Stimulated activated CD4-positive, alpha-beta T cell treated with anti-CD3 and anti-CD28 coated beads, Interleukin-4, amount 100 ng/mL, for 1 hour (primary cell): ENCODE measurements at places on chromosomes 6 and 20.

GRCh38 chr6:112800439-112800838, 453.3 kb downstream of the RFPL4B start:
- DNase-seq = no peak

DNA sequence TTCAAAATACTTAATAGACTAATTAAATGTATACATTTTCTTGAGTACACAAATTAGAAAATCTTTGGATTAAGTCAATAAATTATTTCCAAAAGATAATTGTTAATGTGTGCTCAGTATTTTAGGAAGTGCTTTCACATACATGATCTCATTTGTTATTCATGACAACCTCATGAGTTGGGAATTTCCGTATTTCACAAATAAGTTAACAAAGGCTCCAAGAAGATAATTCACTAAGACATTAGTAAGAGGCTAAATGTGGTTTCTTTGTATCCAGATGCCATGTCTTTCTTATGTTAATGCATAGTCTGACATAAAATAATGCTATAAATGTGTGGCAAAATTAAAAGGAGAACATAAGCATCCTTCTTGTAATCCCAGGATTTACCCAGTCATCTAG, 79.5 kb upstream of the TCF21 start:
- no peak for DNase-seq

DNA sequence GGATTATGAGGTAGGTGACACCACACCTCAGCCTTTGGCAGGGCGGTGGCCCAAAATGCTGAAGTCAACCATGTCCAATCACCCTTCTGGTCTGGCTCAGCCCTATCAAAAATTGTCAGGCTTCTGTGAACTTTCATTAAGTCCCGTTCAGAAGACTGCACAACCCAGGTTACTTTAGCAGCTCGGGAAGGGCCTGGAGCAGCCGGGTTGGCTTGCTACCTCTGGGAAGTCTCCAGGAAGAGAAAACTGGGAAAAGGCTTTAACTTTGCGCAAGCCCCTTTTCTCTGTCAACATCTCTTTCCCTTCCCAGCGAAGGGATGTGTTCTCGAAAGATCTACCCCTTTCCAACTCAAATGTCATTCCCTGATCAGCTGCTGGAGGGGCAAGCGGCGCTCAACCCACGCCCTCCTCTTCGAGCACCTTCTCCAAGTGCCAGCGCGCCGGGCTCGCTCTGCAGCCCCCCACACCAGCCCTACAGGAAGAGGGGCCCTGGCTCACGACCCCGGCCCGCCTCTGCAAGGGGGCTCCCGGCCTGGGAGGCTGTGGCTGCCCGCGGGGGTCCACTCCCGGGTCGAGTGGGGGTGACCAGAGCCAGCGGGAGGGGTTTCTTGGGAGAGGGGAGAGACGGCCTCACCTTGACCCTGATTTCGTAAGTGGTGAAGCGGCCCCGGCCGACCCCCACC, 573 bp downstream of the SNX3 start:
- DNase-seq = peak; percentile 20

DNA sequence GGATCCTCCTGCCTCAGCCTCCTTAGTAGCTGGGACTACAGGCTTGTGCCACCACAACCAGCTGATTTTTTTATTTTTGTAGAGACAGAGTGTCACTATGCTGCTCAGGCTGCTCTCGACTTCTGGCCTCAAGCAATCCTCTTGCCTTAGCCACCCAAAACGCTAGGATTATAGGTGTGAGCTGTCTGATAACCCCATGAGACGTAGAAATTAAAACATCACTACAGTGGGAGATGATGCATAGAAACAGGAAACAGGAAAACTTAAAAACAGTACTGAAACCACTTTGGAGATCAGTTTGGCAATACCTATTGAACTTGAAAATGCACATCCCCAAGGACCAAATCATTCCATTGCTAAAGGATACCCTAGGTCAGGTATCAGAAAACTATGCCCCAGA, 10.8 kb downstream of the SENP6 start:
- no peak for DNase-seq

- no peak for DNase-seq
Observed at GRCh38 chr6:37321516-37322415, 32.0 kb upstream of the RNF8 start.

GRCh38 chr6:110036408-110037302, 58.5 kb downstream of the GPR6 start:
- no peak for DNase-seq

DNA sequence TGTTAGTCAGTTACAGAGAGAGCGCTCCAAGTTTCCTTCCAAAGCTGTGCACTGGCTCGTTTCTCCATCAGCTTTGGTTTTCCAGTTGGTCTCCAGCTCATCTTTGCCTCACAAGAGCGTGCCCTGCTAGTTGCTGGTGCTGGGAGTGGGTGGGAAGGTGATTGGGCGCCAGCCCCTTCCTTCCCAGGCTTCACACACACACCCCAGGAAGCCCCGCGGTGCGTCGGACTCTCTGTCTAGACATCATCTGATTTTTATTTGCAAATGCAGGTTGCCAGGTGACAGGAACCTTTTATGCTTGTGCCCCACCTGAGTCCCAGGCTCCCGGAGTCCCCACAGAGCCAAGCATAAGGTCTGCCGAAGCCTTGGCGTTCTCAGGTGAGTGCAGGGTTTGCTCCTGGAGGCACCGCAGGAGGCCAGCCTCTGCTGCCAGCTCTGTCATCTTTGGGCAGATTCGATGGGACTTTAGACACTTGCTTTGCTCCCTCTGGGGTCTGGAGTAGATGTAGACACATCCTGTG, 7.1 kb downstream of the IRF4 start:
- peak; percentile 40 for DNase-seq

DNA sequence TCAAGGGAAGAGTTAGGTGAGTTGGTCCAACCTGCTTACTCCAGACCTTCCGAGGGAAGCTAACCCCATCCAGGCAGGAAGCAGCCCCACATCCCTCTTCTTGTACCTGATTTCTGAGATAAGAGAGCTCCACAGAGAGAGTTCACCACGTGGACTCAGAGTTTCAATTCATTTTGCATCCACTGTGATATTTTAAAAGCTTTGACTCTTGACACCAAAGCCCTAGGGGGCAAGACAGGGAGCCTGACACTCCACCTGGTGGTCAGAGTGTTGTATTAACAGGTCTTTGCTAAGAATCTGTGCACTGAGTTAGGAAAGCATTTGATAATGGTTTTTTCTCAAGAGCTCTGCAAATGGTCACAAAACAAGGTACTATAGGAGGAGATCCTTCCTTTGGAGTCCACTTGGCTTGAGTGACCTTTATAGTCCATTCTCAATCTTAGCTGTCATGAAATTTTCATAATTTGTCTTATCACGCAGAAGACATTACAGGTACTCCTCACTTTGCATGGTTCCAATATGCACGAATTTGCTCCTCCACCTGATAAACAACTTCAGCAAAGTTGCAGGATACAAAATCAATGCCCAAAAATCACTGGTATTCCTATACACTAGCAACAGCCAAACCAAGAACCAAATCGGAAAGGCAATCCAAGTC, 56.2 kb upstream of the RIPOR2 start:
- peak; percentile 61 for DNase-seq

GRCh38 chr6:143872201-143872600, 7.9 kb downstream of the ZC2HC1B start:
- DNase-seq = no peak

DNA sequence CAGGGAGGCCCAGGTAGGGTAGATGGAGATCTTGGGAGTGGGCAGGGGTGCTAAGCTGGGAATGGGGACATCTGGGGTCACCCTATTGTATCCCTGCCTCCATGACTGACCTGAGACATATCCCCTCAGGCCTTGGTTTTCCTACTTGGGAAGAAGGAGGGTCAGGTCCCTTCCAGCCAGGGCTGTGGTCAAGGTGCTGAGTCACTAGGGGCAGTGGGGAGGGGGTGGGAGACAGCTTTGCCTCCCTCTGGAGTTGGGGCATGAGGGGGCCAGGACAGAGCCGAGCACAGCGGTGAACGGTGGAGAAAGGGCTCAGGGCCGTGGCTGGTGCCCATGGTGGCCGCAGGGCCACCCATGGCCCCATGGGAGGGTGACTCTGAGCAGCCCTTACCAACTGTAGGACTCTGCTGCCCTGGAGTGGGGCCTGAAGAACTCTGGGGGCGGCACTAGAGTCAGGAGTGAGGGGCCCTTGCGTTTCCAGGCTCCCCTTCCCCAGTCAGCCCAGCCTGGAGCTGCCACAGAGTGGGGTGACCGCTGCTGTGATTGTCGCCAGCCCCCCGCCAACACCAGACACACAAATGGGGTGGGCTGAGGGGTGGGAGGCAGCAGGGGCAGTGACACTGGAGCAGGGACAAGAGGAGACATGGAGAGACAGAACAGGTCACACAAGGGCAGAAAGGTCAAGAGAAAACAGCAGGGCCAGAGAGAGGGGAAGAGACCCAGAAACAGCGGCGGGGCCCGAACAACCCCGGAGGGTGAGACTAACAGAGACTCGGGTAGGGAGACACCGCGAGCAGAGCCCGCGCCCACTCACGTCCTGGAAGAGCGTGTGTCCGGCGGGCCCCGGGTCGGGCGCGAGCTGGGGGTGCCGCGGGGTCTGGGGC, 576 bp downstream of the NECAB3 start:
- DNase-seq = peak; percentile 22

- no peak for DNase-seq
Observed at GRCh38 chr6:43744931-43745727, 24.9 kb upstream of the VEGFA start.
